Cardiac muscle cell (in vitro differentiated cells and primary cell): ENCODE measurements at places on chromosomes 4 and X. TPM values are rescaled to one million over a fixed set of nuclear protein-coding genes. Genes with fewer than 3 reads are reported as not detected.

DNA sequence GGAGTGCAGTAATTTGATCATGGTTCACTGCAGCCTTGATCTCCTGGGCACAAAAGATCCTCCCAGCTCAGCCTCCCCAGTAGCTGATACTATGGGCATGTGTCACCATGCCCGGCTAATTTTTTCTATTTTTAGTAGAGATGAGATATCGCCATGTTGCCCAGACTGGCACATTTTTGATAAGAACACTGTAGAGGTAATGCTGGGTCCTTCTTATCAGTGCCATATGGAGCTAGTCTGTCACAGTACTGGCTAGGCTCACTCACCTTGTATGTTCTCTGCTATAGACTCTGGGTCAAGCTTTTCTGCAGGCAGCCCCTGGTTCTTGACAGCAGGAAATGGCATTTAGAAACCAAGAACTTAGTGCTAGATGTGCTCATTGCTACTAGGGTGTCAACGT is 53.9 kb downstream of the BCOR start:
- no peak for DNase-seq

NPNT gene
- 26.7 and 39.8 TPM in 2 replicates for polyA plus RNA-seq

DNA sequence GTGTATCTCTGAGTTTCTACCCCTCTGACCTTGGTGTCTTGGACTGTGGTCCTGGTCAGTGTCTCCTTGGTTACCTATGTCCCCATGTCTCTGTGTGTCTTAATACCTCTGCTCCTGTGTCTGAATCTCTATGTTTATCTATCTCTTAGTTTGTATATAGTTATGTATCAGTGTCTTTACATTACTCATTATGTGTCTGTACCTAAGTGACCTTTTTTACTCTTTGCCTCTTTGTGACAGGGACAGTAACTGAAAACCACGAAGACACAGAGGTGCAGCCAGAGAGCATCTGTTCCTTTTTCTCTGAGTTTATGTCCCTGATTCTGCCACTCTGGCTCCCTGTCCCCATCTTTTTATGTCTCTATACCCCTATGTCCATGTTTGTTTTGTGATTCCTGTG is 49.4 kb downstream of the ITIH6 start:
- DNase-seq = no peak

DNA sequence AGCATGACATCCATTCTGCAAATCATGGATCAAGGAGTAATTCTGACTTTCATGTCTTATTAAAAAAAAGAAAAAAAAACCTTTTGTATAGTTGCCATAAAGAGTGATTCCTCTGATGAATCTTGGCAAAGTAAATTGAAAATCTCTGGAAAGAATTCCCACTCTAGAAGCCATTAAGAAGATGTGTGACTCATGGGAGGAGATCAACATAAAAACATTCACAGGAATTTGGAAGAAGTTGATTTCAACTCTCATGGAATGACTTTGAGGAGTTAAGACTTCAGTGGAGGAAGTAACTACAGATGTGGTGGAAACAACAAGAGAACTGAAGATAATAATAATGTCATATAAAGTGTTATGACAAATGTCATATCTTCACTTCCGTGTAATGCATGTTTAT is 204.2 kb downstream of the PABPC4L start:
- peak; percentile 8 for DNase-seq

TIMM8A gene
- 14.2 and 17.6 TPM in 2 replicates for polyA plus RNA-seq

EPHA5 gene
- polyA plus RNA-seq = 0.37 TPM in 1 of 2 replicates, not detected in the other

DNA sequence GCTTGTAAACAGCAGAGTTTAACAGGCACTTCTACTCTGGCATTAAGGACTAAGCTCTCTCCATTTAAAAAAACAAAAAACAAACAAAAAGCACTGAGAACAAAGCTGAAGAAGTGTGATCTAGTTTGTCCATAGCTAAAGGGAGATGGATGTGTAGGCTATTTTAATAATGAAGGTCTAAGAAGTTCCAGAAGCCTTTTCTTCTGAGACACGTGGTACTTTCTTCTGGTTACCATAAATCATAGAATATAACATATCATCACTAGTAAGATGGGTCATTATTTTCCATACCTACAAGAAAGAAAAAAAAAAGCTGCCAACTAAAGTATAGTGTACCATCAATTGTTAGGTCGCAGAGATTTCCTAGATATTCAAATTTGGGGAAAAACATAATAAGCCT is 722 bp upstream of the NBDY start:
- peak; percentile 3 for DNase-seq

GRCh38 chr4:7336732-7337131 is 98.0 kb downstream of the PSAPL1 start:
- DNase-seq = no peak

TMEM271 gene
- polyA plus RNA-seq = not detected in 2 replicates

DNA sequence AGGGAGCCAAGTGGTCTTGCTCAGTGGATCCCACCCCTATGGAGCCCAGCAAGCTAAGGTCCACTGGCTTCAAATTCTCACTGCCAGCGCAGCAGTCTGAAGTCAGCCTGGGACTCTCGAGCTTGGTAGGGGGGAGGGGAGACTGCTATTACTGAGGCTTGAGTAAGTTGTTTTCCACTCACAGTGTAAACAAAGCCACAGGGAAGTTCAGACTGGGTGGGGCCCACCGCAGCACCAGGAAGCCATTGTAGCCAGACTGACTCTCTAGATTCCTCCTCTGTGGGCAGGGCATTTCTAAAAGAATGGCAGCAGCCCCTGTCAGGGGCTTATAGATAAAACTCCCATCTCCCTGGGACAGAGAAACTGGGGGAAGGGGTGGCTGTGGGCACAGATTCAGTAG is 721.0 kb upstream of the NDST4 start:
- no peak for DNase-seq

USP17L28 gene
- polyA plus RNA-seq = not detected in 2 replicates

- DNase-seq = no peak
Observed at GRCh38 chr4:26873391-26874026, 12.9 kb downstream of the STIM2 start.

- no peak for DNase-seq
Observed at GRCh38 chr4:4639370-4639769, 97.5 kb upstream of the STX18 start.

SLC2A9 gene
- polyA plus RNA-seq = 1.1 and 1.3 TPM in 2 replicates

- DNase-seq = no peak
Observed at GRCh38 chr4:48222491-48222890, 47.1 kb downstream of the TEC start.

- DNase-seq = no peak
Observed at GRCh38 chrX:21734175-21734574, 23.7 kb downstream of the SMPX start.

DNA sequence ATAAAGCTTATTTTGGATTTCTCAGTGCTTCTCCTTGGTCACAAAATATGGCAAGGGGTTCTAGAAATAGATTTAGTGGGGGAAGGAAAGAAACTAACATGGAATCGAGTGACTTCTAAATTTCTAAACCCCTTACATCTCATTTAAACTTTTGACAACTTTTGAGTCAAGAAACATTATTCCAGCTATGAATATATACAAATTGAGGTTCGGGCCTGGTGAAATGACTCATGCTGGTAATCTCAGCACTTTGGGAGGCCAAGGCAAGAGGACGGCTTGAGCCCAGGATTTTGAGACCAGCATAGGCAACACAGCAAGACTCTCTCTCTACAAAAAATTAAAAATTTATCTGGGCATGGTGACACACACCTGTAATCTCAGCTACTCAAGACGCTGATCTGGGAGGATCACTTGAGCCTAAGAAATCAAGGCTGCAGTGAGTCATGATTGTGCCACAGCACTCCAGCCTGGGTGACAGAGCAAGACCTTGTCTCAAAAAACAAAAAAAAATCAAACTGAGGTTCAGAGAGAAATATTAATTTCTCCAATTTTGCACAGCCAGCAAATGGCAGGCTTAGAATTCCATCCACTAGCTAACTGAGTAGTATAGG is 99.8 kb downstream of the ANXA3 start:
- DNase-seq = no peak

DNA sequence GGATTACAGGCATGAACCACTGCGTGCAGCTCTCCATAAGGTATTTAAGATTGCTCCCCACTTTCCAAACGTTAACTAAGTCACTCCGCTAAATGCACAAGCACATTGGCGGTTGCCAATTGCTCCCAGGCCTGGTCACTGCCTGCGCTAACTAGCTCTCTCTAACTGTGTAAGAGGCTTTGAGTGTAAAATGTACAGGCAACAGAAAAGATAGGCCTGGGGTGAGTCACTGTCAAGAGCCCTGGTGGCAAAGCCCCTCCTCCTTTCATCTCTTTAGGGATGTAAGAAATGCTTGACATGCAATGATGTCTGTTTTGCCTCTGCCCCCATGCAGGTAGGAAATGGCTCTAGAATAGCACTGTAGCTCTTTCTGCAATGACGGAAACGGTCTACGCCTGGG is 329.7 kb upstream of the GATB start:
- DNase-seq = peak; percentile 87

WDR44 gene
- 11.9 and 18.6 TPM in 2 replicates for polyA plus RNA-seq

GRCh38 chr4:100722866-100723459 is 205.1 kb upstream of the EMCN start:
- no peak for DNase-seq

- DNase-seq = no peak
Observed at GRCh38 chr4:140710908-140711622, 45.1 kb downstream of the TBC1D9 start.

CXCL11 gene
- not detected in 2 replicates for polyA plus RNA-seq

GRIA3 gene
- 3.3 and 6.1 TPM in 2 replicates for polyA plus RNA-seq

H2BW2 gene
- not detected in 2 replicates for polyA plus RNA-seq

DNA sequence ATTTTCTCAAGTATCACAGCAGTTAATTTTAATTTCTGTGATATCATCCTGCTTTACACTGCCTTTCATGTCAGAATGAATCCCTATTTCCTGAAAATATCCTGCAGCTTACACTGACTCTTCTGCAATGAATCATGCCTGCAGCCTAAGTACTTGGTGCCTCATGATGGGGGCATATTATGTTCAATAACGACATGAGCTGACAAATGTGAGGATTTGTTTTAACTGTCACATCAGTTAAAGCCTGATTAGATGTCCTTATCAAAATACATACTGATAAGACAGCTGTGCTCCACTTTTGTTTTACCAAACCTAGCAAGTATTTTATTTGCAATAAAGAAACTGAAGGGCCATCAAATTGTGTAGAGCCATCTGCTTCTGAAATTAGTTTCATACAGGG is 359.9 kb upstream of the AGA start:
- DNase-seq = no peak
